ENCODE measurements at places on chromosomes 13 and 19.

DNA sequence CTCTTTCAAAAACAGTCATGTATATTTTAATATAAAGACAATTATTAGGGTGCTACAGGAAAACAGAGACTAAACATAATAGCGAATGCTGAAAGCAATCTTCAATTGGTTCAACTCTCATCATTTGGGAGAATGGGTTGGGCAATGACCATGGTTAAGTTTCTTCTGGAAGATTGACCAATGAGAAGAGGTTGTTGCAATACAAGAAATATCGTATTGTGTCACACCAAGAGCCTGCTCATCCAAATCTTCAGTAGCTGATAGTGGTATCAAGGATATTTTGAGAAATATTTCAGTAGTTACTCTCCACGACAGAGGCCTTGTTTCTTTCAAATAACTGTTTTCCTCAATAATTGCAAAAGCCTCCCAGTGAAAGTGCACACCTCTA is 83.0 kb upstream of the FNDC3A start:
- no peak for DNase-seq

DNA sequence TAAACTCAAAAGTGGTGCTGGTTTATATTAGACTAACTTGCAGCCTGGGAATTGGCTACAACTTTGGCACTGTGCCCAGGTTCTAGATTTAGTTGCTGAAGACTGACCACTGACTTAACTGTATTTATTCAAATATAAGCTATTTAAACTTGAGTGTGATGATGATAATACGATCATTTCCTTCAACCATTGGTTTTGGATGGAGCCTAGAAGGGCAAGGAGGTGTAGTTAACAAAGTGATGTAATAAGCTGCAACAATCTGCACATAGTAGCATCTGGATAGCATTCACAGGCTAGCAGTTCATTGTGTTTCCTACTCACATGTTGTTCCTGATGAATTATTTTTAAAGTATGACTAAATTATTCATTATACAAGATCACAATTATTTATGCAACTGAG is 55.2 kb upstream of the DACH1 start:
- DNase-seq: no peak

DNA sequence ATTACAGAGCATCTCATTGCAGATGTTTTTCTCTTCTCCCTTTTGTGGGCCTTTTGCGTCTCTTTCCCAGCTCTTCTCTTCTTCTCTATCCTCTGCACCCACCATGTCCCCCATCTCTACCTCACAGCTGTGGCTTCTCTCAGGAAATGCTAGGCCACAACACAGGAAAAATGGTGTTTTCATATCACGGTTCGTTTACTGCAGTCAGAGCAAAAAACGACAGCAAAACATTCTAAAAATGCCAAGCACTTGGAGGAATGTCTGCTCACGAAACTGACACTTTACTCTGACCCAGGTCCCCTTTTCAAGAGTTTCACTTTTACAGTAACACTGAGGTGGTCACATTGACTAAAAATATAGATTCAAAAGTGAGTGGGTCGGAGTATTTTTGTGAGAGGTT is 152.2 kb downstream of the DCT start:
- DNase-seq: no peak

DNA sequence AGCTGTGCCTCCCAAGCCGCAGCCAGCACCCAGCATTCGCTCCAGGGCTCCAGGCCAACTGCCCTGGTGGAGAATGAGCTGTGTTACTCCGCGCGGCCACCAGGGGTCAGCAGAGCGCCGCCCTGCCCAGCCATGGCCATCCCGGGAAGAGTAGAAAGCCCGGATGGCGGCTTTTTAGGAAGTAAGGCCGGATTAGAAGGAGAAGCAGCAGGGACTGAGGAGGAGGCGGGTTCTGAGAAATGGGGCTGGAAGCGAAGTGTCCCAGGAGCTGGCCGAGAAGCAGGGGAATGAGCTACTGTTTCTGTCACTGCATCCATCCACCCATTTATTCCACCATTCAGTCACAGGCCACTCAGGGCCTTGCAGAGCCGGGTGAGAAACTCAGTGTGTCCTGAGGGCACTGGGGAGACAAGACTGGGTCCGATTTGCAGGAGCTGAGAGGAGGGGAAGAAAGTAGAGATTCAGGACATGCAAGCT is 6.6 kb upstream of the NPAS1 start:
- DNase-seq: peak; percentile 59

- no peak for DNase-seq
Measured at GRCh38 chr13:50685491-50685890, 158.0 kb downstream of the DLEU7 start.

DNA sequence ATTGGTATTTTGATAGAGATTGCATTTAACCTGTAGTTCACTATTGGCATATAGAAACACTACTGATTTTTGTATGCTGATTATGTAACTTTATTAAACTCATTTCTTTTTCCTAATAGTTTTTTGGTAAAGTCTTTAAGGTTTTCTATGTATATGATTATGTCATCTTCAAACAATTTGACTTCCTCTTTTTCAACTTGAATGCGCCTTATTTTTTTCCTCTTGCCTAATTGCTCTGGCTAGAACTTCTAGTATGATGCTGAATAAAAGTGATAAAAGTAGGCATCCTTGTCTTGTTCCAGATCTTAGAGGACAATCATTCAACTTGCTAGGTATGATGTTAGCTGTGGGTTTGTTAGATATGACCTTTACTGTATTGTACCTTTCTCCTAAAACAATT is 1034.9 kb downstream of the PCDH9 start:
- DNase-seq: no peak

- DNase-seq: no peak
Measured at GRCh38 chr19:7427944-7428343, 60.9 kb downstream of the PEX11G start.

GRCh38 chr13:77810878-77811277 is 107.8 kb downstream of the EDNRB start:
- no peak for DNase-seq

GRCh38 chr19:45500918-45501729 is 2.9 kb downstream of the PPM1N start:
- DNase-seq: no peak

GRCh38 chr13:21050288-21051197 is 10.8 kb downstream of the LATS2 start:
- no peak for DNase-seq

- DNase-seq: no peak
Measured at GRCh38 chr19:10138879-10139795, 19.4 kb upstream of the EIF3G start.

- DNase-seq: no peak
Measured at GRCh38 chr13:41995946-41996345, 35.0 kb upstream of the VWA8 start.

- DNase-seq: no peak
Measured at GRCh38 chr13:27450921-27451471, 632 bp upstream of the MTIF3 start.

DNA sequence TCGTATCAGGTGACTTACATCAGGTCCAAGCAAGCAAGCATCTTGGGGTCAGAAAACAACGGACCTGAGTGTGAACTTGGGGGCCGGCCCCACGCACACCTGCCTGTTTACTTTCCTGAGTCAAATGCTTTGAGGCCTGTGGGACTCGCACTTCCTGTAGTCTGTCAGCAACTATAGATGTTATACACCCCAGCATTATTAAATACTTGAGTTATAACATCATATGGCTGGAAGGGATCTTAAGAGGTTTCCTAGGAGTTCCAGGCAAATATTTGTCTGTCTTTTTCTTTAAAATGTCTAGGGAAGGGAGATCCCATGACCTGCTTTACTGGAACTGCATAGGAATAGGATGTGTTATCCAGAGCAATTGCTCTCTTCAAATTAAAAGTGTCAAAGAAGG is 280.6 kb downstream of the SHISA2 start:
- DNase-seq: no peak
